Prostate gland (tissue), 2 donors: ENCODE measurements at places on chromosomes 6 and 20.

GRCh38 chr6:50819904-50820868 is 1.5 kb downstream of the TFAP2B start:
- DNase-seq = no peak

DNA sequence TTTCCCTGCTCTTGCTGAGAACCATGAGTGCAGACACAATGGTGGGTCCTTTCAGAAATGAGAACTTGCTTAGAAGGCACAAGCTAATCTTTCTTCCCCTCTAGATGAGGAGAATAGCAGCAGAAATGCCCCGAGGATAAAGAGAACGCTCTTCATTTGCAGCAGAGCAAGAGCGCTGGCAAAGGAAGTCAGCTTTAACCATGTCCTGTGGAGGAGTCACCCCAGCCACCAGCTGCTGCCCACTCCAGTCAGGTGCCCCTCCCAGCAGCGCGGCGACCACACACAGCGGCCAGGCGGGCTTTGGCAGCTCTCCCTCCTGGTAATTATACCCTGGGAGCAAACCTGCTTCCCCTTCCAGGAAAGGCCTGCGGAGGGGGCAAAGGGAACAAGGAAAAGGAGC is 42.4 kb upstream of the EMILIN3 start:
- no peak for DNase-seq

GRCh38 chr20:16314320-16314719 is 258.9 kb downstream of the KIF16B start:
- DNase-seq = no peak

- no peak for DNase-seq
Observed at GRCh38 chr6:41255110-41255509, 27.0 kb downstream of the TREML4 start.
